ENCODE measurements at places on chromosomes 3 and 15. TPM values are rescaled to one million over a fixed set of nuclear protein-coding genes. Genes with fewer than 3 reads are reported as not detected.

Gene TNFAIP8L3
- 8.2 TPM for total RNA-seq

GRCh38 chr3:114714237-114714636 is 420.4 kb downstream of the TIGIT start:
- H3K4me3 ChIP-seq = no peak overlapping the region
- H3K27ac ChIP-seq = no peak overlapping the region
- no peaks in the 10 kb centered on the region for H3K27me3 ChIP-seq

- peaks cover 13% of the 10 kb centered on the region for H3K4me1 ChIP-seq
- peaks cover 64% of the 10 kb centered on the region for H3K36me3 ChIP-seq
- DNase-seq = no peak
- H3K27ac ChIP-seq = no peak overlapping the region
- H3K4me3 ChIP-seq = no peak overlapping the region
Measured at GRCh38 chr15:22872936-22873701, 34.7 kb downstream of the NIPA2 start.

DNA sequence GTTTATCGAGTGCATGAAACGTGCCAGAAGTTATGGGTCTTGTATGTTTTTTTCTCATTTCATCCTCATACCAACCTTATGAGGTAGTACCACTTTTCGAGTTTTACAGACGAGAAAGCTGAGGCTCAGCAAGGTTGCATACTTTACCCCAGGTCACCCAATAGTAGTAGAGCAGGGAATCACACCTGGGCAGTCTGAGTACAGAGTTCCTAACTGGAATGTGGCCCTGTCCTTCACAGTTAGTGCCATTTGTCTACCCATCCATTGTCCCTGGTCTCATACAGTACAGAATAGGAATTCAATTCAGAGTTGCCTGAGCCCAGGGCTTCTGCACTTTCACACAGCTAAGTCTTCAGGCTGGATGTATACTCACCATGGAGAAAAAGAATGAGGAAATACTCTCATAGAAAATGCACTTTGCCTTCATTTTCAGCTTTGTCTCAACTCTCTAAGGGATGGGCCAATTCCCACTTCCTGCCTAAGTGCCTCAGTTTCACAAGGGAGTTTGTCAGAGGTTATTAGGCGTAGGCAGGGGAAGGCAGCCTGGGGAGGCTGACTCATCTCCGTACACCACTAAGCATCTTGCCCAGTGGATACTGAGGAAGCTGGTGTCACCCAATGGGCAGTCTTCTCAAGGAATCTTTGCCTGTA is 93.2 kb downstream of the TMEM212 start:
- no peaks in the 10 kb centered on the region for H3K27me3 ChIP-seq
- no peak overlapping the region for H3K27ac ChIP-seq
- no peak overlapping the region for H3K4me3 ChIP-seq
- peaks cover 3% of the 10 kb centered on the region for H3K4me1 ChIP-seq

All from spinal cord (tissue), 10 donors.